ENCODE measurements at places on chromosomes 4 and X.

GRCh38 chr4:145935253-145936141, 3.1 kb downstream of the ZNF827 start:
- no peak for DNase-seq

- DNase-seq = no peak
These were observed 5.6 kb upstream of the LNX1 start for GRCh38 chr4:53596901-53597300.

DNA sequence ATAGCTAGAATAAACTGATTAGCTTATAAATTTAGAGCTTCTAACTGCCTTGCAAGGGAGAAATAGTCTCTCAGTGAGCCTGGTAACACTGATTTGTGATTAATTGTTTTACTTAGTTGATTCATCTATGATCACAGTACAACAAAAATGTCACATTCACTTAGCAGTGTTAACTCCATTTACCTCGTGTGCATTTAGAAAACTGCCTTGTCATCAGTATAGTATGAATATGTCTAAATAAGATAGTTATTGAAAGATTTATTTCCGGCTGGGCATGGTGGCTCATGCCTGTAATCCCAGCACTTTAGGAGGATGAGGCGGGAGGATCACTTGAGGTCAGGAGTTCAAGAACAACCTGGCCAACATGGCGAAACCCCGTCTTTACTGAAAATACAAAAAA, 39.3 kb downstream of the FAM199X start:
- DNase-seq = no peak

GRCh38 chr4:169100670-169101101, 90.6 kb upstream of the CBR4 start:
- no peak for DNase-seq

- no peak for DNase-seq
These were observed 160.7 kb upstream of the FTHL17 start for GRCh38 chrX:31232506-31232905.
